Hair follicular keratinocyte (primary cell): ENCODE measurements at places on chromosomes 6 and 20. TPM values are rescaled to one million over a fixed set of nuclear protein-coding genes. Genes with fewer than 3 reads are reported as not detected.

HLA-F gene
- 10.9 and 21.6 TPM in 2 replicates for total RNA-seq

SAMD5 gene
- total RNA-seq = 1.7 and 1.8 TPM in 2 replicates

AMD1 gene
- total RNA-seq = 66.7 and 93.4 TPM in 2 replicates

EYA2 gene
- total RNA-seq = 0.08 TPM in 1 of 2 replicates, not detected in the other

SEL1L2 gene
- total RNA-seq = not detected in 2 replicates

CST2 gene
- total RNA-seq = not detected in 2 replicates

EPHA7 gene
- not detected in 2 replicates for total RNA-seq

GRM1 gene
- total RNA-seq = not detected in 2 replicates

RIPPLY2 gene
- 0.11 TPM in 1 of 2 replicates, not detected in the other for total RNA-seq

PAK5 gene
- not detected in 2 replicates for total RNA-seq

CST7 gene
- total RNA-seq = not detected in 2 replicates

PKIB gene
- total RNA-seq = 0.87 and 1.1 TPM in 2 replicates

TUBB gene
- total RNA-seq = 521 and 1,018 TPM in 2 replicates

AGER gene
- 1.3 and 1.8 TPM in 2 replicates for total RNA-seq

TAPBP gene
- total RNA-seq = 69.7 and 136 TPM in 2 replicates

ZNF831 gene
- not detected in 2 replicates for total RNA-seq

PTK6 gene
- 16.7 and 28.0 TPM in 2 replicates for total RNA-seq

HUS1B gene
- 0.34 and 0.55 TPM in 2 replicates for total RNA-seq

PPT2 gene
- total RNA-seq = 14.3 and 17.5 TPM in 2 replicates

JPH2 gene
- 1.3 and 3.3 TPM in 2 replicates for total RNA-seq

SPATS1 gene
- total RNA-seq = not detected in 2 replicates

ACAT2 gene
- 169 and 192 TPM in 2 replicates for total RNA-seq

STAU1 gene
- total RNA-seq = 52.0 and 55.8 TPM in 2 replicates

FOXF2 gene
- total RNA-seq = 0.49 TPM in 1 of 2 replicates, not detected in the other

CDK19 gene
- total RNA-seq = 1.7 and 2.5 TPM in 2 replicates

CRISP3 gene
- total RNA-seq = not detected in 2 replicates

SLC13A3 gene
- 7.9 and 9.2 TPM in 2 replicates for total RNA-seq

DUSP15 gene
- total RNA-seq = 0.23 TPM in 1 of 2 replicates, not detected in the other

TINAG gene
- total RNA-seq = not detected in 2 replicates

TMEM217 gene
- total RNA-seq = 0.23 and 1.2 TPM in 2 replicates

OTOR gene
- total RNA-seq = not detected in 2 replicates

ENPP3 gene
- not detected in 2 replicates for total RNA-seq

TRIM15 gene
- not detected in 2 replicates for total RNA-seq

STMND1 gene
- not detected in 2 replicates for total RNA-seq

MGME1 gene
- total RNA-seq = 7.2 and 12.9 TPM in 2 replicates

HLA-DRA gene
- total RNA-seq = not detected in 2 replicates

ALDH8A1 gene
- not detected in 2 replicates for total RNA-seq

ULBP3 gene
- 4.5 and 4.6 TPM in 2 replicates for total RNA-seq

MOCS1 gene
- 6.2 and 7.4 TPM in 2 replicates for total RNA-seq

OR2J1 gene
- total RNA-seq = not detected in 2 replicates

PAX1 gene
- total RNA-seq = not detected in 2 replicates

SLA2 gene
- total RNA-seq = not detected in 2 replicates

NHLRC1 gene
- total RNA-seq = 2.0 and 3.0 TPM in 2 replicates

HSPA1L gene
- total RNA-seq = 0.53 and 0.62 TPM in 2 replicates

GSTA2 gene
- not detected in 2 replicates for total RNA-seq

MLIP gene
- total RNA-seq = not detected in 2 replicates
